ENCODE measurements at places on chromosomes 4 and X.

DNA sequence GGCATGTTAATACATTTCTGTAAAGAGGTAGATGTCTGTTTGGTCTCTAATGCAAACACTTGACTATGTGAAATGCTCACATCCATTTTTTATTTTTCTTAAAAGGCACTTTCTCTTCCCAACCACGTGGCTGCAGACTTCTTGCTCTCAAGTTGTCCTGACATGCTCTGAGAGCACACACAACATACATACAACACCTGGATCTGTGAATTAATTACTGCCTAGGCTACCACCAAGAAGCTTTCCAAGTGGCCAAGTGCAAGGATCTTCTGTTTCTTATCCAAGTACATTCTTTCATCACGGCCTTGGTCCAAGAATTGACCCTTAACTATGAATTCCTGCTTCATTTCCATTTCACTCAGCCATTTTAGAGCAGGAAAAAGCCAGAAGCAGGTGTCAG, 110.8 kb downstream of the SPRY1 start:
- DNase-seq: no peak

GRCh38 chr4:78414116-78414515, 137.5 kb upstream of the ANXA3 start:
- no peak for DNase-seq

DNA sequence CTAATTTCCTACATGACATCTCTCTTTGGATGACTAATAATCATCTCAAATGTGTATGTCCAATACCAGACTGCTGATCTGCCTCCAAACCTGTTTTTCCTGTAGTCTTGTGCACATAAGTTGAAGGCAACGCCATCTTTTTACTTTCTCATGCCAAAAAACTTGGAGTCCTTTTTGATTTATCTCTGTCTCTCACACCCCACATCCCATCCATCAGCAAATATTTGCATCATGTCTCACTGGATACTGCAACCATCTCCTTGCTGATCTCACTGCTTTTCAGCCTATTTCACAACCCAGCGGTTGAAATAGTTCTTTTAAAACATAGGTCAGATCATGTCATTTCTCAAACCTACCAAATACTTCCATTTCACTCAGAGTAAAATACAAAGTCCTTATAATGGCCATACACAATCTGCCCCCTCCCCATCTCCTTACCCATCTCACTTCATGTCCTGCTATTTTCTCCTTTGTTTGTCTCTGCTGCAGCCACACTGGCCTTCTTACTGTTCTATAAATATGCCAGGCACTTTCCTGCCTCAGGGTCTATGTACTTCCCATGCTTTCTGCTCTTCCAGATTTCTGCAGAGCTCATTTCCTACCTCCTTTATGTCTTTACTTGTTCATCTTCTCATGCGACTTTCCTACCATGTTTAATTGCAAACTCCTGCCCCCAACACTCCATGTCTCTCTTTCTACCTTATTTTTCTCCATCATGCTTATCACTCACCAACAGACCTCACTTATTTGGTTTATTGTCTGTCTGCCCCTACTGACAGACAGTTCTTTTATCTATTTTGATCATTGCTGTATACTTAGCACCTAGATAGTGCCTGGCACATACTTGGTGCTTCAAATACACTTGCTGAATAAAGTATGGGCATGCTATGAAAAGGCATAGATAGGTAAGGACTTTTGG, 98.8 kb downstream of the ANXA3 start:
- DNase-seq: no peak

DNA sequence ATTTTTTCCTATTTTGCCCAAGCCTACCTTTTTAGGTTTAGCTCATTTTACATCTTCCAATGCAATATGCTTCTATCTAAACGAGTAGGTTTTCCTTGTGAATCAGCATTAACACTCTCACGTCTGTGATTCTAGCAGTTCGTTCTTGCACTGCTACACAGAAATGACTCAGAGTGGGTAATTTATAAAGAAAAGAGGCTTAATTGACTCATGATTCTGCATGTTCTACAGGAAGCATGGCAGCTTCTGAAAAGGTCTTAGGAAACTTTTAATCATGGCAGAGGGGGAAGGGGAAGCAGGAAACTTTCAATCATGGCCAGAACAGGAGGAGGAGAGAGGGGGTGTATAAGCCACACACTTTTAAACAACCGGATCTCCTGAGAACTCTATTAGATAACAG, 44.9 kb downstream of the SPANXN1 start:
- DNase-seq: no peak

- no peak for DNase-seq
Observed at GRCh38 chr4:147548256-147548655, 67.4 kb downstream of the EDNRA start.

GRCh38 chr4:150192986-150193385, 114.7 kb downstream of the DCLK2 start:
- DNase-seq: no peak

DNA sequence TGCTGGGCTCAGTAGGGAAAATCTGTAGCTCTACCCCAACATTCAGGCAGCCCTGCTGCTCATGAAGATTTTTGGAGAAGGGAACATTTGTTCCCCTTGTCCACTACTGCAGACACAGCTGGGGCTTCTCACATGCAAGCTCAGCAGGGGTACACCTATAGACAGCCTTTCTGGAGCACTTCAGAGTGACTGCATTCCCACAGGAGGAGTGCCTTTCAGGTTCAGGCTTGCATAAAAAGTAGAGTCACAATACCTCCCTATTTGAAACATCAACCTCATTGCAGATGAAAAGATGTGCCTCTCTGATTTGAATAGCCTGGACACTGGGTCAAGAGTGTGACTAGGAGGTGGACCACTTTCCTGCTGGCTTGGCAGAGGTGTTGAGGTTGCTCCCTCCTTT, 53.3 kb upstream of the NAP1L2 start:
- no peak for DNase-seq

DNA sequence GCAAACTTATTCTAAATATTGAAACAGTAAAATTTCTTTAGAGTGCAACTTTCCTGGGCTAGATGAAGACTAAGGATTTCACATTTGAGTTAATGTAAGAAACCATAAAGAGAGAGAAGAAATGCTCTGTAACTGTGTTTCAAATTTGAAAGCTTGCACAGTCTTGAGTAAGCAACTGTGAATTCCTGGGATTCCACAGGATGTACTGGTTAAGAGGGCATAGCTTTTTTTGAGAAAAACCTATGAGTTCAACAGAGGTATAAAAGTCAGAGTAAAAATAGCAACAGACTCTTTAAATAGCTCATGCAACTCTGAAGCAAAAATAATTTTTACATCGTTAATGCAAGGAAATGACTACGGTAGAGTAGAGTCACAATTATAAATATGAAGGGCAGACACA, 25.5 kb downstream of the ZNF330 start:
- no peak for DNase-seq

DNA sequence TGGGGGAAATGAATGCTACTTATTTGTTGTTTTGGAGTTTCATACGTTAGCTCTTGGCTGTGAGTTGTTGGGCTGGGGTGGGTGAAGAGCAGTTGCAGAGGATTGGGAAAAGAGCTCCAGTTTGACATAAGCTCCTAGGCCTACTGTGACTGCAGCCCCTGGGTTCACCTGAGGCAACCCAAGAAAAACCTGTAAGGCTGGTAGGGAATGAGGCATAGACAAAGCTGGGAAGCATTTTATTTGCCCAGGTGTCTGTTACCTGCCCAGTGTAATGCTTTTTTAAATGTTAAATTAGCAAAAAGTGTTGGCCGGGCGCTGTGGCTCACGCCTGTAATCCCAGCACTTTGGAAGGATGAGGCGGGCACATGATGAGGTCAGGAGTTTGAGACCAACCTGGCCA, 160.0 kb downstream of the FHIP1A start:
- no peak for DNase-seq

DNA sequence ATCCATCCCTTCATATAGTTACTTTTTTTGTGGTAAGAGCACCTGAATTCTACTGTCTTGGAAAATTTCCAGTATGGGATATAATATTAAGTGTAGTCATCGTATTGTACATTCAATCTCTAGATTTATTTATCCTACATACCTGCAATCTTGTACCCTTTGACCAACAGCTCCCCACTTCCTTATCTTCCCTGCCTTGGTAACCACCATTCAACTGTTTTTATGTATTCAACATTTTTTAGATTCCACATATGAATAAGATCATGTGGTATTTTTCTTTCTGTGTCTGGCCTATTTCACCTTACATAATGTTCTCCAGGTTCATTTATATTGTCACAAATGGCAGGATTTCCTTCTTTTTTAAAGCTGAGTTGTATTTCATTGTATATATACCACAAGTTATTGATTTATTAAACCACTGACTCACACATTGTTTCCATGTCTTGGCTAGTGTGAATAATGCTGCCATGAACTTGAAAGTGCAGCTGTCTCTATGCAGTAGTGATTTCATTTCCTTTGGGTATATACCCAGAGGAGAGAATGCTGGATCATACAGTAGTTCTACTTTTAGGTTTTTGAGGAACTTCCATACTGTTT, 572.5 kb downstream of the MAGEB5 start:
- DNase-seq: no peak

- DNase-seq: no peak
Observed at GRCh38 chr4:72888331-72888730, 181.2 kb downstream of the COX18 start.

- no peak for DNase-seq
Observed at GRCh38 chr4:20192736-20193135, 59.0 kb upstream of the SLIT2 start.

DNA sequence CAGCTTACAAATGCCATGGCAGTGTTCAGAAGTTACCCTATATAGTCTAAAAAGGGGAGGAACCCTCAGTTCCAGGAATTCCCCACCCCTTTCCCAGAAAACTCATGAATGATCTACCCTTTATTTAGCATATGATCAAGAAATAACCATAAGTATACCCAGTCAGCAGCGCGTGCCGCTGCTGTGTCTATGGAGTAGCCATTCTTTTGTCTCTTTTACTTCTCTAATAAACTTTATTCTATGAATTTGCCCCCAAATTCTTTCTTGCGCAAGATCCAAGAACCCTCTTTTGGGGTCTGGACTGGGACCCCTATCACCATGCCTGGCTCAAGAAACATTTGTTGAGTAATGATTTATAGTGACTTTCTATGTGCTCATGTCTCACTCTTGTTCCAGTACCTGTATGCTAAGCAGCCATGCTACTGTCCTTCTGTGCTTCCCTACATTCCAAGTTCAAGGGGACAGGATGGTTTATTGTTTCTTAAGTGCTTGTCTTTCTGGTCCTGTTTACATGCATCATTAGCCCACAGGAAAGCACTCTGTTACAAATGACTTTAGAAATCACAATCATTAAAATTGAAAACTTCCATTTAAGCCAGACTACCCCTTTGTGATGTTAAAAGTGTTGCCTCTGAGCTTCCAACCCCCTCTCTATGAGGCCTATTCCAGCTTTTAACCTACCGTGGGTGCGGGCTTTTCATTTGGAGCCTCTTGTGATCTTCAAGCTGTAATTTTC, 63.4 kb upstream of the S100G start:
- DNase-seq: no peak

DNA sequence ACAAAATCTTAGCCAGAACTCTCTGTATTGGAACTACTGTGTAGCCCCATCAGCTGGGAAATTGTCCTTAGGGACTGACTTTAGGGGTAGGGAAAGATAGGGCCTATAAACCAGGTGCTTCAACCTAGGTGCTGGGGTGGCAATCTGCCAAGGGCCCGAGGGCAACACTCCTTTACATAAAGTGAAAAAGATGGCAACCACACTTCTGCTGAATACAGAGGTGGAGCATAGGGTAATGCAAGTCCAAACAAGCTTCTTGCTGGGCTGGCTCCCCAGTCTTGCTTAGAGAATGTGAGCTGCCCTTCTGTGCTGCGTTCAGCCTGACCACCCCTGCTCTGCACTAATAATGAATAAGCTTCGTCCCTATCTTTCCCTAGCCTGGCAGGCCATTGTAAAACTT, 9.8 kb downstream of the ZBTB33 start:
- DNase-seq: no peak

DNA sequence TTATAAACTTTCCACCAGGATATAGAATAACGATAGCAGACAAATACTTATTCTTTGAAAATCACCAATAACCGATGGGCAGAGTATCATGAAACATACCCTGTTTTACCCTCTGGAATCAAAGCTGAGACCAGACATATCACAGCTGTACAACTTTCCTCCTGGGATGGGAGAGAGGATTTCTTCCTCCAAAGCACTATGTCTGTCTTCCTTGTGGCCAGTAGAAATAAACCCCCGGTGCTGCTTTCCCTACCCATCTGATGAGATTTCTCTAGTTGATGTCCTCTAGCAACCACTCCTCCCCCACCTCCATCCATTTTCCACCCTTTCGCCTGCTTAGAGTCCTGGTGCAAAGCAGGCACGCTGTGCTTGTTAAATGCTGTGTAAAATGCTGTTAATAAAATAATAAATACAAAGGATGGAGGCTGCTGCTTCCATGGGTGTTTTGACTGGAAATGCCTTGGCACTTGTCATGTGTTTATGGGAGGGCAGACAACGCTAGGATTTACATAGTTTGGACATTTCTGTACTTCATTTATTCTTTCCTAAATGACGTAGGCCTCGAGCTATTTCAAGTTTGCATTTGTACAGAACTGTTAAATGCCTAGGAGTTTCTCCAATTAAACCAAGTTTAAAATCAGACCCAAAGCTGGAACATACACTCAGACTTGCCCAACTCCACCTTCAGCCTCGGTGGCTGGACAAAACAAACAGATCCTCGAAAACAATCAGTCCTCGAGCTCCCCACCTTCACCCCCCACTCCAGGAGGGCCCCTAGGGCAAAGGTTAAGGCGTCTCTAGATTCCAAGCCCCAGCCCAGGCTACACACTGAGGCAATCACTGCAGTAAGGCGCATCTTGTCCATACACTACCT, 10.1 kb downstream of the BCOR start:
- DNase-seq: no peak

GRCh38 chr4:152077582-152077981, 316.8 kb upstream of the GATB start:
- DNase-seq: no peak

GRCh38 chrX:91311969-91312368, 122.7 kb upstream of the PABPC5 start:
- DNase-seq: no peak

GRCh38 chrX:1606496-1606895, 8.4 kb upstream of the ASMT start:
- no peak for DNase-seq

DNA sequence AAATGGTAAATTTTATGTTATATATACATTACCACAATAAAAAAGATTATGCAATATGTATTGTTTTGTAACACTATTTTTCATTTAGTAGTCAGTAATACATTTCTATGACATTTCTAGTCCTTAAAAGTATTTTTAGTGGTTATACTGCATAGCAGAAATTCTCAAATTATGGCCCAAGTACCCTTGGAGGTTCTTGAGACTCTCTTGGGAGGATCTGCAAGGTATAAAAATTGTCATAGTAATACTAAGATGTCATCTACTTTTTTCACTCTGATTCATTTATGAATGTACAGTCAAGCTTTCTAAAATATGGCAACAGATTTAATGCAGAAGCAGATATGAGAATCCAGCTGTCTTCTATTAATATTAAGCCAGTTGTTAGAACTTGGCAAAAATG, 138.6 kb upstream of the NAP1L5 start:
- no peak for DNase-seq

DNA sequence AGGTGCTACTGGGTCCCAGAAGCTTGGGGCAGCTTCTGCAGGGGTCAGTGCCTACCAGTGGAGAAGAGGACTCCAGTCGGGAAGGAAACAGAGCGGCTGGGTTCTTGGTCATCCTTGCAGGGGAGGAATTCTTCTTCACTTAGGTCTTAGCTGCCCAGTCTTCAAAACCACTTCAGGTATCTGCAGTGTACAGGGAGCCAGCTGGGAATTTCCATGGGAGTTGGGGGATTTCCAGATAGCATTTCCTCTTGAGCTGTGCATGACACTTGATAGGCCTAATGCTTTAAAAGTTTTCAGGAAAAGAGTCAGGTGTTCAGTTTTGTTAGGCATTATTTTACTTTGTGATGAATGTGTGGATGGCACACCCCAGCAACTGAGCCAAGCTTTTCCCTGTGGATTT, 58.1 kb upstream of the ENPP6 start:
- no peak for DNase-seq

Data from stimulated activated CD8-positive, alpha-beta memory T cell treated with anti-CD3 and anti-CD28 coated beads, Interleukin-2, amount 100 ng/mL, for 1 hour (primary cell).